ENCODE measurements at places on chromosomes 11 and 22.

GRCh38 chr11:26780376-26781085 is 58.7 kb upstream of the SLC5A12 start:
- no peak for DNase-seq

GRCh38 chr11:102643941-102644340 is 18.8 kb upstream of the MMP20 start:
- DNase-seq = no peak

DNA sequence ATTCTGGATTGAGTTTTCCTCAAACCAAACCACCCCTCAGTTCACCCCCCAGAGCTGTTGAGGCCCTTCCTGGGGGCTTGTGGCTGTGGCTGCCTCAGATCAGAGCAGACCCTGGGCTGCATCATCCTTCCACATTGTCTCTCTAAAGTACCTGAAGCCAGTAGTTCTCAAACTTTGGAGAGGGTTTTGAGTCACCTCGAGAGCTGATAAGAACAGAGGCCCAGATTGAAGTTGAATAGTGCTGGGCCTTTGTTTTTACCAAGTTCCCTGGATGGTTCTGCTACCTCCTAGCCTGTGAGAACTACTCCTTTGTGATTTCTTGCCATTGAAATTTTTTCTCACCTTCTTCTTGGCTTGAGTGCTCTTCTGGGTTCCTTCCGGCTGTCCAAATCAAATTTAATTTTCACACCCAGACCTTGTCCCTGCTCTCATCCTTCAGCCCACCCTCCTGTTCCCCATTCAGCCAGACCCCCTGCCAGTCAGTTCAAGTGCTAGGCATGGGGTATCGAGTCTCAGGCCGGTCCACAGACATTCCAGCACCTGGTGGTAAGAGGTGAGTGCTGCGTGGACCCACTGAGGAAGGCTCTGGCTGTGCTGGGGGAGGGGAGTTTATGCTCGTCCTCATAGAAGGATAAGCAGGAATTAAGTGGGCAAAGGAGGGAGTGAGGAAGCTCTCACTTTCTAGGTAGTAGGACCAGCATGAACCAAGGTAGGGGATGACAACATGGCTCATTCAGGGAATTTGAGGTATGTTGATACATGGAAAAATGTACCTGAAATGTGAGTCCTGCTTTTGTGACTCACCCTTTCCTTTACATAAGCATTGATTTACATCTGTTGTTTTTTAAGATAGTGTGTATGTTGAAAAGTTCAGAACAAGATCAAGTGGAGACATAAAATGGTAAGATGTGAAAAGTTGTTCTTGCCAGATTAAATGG is 116.5 kb downstream of the PTPRJ start:
- no peak for DNase-seq

DNA sequence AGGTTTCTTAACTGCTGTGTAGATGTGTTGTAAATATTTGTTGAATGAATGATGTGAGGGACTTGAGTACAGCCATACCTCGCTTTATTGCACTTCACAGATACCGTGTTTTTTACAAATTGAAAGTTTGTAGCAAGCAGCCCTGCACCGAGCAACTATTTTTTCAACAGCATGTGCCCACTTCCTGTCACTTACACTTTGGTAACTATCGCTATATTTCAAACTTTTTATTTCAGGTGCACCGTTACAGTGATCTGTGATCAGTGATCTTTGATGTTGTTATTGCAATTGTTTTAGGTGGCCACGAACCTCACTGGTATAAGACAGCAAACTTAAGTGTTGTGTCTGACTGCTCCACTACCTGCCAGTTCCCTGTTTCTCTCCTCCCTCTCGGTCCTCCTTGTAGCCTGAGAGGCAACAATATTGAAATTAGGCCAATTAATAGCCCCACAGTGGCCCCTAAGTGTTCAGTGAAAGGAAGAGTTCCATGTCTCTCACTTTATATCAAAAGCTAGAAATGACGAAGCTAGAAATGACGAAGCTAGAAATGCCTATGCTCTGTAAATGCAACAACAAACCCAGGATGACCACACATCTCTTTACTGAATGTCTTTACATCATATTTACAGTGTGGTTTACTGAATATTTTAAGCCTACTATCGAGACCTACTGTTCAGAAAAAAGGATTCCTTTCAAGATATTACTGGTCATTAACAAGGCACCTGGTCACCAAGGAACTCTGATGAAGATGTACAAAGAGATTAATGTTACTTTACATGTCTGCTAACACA is 1.0 kb downstream of the SFI1 start:
- DNase-seq = no peak

All from activated gamma-delta T cell treated with anti-CD3 and anti-CD28 coated beads, Interleukin-2, amount 50 U/mL, for 16 hours (primary cell).